ENCODE measurements at places on chromosomes 3 and 15.
A peak's percentile ranks its signal among the peaks of the same experiment; 100 is the strongest.

DNA sequence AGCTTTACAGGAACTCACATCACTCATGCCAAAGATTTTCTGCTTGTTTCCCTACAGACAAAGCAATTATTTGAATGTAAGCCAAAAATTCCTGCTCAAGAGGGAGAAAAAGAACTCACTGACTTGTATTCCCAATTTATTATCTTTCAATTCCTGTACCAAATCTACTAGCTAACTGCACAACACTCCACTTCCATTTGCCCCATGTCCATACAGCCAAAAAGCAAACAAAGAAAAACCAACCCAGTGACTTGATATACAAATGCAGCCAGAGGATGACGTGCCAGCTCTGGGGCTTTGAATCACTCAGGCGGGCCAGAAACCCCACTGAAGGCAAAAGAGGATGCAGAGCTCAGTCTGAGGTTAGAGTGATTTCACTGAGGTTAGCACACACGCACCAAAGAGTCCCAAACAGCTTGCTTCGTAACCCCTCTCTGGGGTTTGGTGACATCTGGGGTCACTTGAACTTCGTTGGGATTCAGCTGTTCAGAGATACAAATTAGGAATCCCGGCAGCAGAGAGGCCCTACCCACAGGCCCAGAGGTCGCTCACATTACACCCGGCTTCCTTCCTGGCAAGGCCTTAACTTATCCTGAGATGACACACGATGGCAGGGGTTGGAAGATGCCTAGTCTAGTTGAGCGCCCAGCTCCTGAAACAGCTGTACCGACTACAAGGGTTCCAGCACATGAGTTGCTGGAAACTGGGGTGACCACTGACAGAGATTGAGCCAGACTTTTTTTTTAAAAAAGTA lies 1.6 kb downstream of the RFTN1 start:
- peak; percentile 89 for DNase-seq

- DNase-seq = no peak
Measured at GRCh38 chr3:69542089-69542804, 156.4 kb upstream of the FRMD4B start.

DNA sequence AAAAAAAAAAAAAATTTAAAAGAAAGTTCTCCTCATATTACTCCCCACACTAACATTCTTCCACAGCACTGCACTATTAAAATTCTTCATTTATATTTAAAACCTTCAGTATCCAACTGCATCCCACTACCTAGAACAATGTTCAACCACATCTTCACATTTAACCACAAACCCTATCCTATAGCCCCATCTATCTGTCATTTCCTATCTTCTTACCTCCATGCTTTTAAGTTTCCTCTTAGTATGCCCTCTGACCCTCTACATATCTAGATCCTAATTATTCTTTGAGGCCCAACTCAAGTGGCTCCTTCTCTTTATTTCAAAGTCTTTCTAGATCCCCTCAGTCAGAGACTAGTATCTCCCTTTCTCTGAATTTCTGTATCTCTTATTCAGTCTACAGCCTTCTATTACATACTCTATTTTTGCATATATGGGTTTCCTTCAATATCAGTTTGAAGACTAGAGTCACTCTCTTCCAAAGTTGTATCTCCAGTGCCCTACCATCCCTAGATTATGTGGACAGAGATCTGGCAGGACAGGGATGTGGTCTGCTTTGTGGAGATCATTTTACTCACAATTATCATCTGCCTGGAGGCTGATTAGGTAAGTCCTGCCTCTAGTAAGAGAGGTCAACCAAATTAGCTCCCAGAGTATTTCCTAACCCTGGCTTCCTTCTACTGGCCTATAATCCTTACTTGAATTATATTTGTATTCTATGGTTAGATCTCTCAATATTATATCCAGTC lies 1.4 kb downstream of the CIAO2A start:
- peak; percentile 25 for DNase-seq

DNA sequence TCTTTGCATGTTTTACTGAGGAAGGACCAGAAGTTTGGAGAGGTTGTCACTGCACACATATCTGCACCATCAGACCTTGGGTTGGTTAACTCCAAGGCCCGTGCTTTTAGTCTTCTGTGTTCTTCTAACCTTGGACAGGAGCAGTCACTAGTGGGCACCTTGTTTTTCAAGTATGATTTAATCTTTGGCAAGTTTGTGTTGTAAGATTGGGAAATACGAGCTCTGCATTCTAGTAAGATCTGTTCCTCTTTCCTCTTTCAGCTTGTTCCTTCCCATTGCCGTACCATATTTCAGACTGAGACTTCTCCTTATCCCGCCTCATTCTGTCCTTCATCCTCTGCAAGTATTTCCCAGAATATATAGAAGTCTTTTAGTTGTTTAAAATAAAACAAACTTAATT lies 5.1 kb downstream of the TMOD2 start:
- no peak for DNase-seq

All from EH (cell line).